ENCODE measurements at places on chromosomes 11 and 22.

DNA sequence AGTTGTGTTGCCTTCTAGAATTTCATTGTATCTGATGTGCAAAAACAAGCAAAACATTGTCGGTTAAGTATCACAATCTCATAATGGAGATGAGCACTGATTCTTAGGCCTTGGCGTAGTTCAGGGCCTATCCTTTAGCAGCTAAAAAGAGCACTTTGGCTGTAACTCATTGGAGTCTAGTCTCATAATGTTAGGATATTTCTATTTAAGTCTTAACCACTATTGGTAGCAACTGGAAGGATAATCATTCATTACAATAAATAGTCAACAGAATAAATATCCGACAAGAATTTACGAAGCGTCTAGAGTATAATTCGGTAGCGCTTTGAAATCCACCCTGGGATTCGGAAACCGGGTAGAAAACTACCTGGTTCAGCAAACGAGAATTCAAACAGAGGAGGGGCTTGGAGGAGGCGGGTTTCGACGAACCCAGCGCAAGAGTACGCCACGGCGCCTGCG lies 461 bp upstream of the EED start:
- DNase-seq, result no peak

DNA sequence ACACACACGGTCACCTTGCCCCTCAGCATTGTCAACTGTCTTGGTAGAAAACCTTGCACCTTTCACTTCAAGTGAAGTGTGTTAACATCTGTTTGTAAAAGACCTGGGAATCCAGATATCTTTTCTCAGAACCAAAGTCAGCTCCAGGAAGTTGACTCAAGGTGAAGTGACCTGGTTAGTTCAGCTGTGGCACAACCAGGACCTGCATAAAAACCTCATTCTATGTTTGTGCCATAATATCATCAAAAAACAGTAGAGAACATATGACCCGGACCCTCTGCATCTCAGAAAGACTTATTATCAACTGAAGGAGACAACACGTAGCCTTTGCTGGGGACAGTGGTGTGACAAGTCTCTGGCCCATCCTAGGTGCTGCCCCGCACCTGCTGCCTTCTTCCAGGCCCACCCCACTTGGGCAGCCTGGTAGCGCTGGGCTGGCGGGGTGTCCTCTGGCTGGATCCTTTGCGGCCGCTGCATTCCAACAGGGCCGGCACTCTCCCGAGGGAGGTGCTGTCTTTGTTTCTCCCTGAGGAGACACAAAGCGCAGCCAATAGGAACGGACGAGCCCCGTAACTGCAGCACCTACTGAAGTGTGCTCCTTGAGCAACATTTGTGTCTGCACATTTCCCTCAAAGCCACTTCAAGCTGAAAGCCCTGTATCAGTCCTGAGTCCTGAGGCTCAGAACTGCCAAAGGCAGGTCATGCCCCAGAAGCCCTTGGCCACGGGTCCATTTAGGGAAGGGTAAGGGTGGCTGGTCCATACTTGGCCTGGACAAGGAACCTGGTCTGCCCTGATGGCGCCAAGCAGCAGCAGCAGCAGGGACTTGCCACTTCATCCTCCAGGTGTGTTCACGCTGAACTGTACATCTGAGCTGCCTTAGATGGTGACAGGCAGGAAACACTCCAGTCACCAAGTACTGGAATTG lies 25.2 kb downstream of the LRRC74B start:
- DNase-seq, result no peak

- DNase-seq, result no peak
Observed at GRCh38 chr11:68946416-68947090, 34.2 kb downstream of the MRGPRD start.

DNA sequence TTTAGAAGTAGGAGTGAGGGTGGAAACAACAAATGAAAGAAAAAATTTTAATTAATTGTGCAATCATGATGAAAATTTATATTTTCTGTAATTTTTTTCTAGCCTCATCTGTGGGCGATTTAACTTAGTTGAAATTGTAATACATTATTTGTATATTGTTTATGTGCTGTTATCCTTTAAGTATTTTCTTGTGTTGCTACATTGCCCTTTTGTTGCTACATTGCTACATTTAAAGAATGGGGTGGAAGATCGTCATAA lies 106.2 kb upstream of the OR4B1 start:
- DNase-seq, result no peak

DNA sequence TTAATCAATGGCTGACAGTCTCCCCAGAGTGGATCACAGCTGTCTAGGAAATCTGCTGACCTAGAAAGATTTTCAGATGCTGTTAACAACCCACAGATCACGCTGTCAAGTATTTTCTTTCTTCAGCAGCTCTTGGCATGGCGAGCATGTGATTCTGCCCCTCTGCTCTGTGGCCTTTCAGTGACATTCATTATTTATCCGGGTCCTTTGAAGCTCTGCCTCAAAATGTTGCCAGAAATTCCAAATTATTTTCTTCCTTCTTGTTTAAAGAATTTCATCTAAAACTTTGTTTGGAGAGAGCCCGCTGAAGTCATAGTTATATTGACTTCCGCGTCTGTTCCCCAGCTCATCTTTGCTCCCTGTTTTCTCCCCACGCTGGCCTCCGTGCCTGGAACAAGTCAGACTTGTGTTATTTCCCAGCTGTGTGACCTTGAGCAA lies 134.1 kb downstream of the COMMD9 start:
- DNase-seq, result no peak

- DNase-seq, result no peak
Observed at GRCh38 chr22:45047260-45047659, 37.5 kb upstream of the PHF21B start.

DNA sequence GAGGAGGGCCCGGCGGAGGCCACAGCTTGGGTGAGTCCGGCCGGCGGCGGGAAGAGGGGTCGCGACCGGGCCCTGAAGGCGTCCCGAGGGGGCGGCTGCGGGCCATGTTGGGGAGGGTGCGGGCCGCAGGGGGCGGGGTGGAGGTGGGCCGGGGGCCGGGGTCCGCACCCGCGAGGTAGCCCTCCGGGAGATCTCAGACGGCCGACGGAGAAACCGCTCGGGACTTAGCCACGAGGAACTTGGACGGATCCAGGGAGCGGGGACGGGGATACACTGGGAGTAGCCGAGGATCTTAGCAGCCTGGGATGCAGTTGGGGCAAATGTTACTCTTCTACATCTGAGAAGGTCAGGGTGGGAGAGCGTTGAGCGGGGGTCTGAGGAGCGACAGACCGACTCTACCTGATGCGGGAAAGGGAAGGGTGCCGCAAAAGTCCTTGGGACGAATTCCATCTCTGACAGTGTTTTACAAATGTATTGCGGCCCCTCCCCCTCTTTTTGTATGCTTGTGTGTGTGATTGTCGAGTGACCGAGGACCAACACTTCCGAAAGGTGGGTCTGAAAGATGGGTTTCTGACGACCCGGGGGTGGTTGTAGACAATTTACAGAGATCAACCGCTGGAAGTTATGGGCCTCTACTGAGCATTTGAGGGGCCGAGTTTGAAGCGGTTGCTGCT lies 658 bp downstream of the STIP1 start:
- DNase-seq, result peak; percentile 44

DNA sequence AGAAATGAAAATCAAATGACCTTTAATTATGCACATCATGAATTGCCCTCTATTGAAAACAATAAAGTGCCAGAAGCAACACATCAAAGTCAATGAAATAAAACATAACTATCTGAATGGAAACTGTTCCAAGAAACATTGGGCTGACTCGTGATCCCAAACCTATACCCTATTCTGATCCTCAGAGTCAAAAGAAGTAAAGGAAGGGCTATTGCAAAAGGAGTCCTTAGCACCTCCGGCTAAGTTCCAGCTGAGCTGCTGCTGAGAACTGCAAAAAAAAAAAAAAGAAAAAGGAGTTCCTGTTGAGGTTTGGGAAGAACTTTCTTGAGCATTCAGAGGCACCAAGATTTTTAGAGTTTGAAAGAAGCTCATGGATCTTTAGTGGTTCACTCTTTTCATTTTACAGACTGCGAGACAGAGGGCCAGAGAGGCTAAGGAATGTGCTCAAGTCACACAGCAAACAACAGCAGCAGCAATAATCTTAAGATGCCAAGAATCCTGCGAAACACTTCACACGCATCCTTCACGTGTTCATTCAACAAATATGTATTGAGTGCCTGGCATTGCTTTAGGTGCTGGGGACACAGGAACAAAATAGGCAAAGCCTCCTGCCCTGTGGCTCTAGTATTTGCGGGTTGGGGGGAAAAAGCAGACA lies 841 bp upstream of the TMPRSS13 start:
- no peak for DNase-seq

- peak; percentile 85 for DNase-seq
Observed at GRCh38 chr11:113681282-113681681, 24.8 kb downstream of the TMPRSS5 start.

DNA sequence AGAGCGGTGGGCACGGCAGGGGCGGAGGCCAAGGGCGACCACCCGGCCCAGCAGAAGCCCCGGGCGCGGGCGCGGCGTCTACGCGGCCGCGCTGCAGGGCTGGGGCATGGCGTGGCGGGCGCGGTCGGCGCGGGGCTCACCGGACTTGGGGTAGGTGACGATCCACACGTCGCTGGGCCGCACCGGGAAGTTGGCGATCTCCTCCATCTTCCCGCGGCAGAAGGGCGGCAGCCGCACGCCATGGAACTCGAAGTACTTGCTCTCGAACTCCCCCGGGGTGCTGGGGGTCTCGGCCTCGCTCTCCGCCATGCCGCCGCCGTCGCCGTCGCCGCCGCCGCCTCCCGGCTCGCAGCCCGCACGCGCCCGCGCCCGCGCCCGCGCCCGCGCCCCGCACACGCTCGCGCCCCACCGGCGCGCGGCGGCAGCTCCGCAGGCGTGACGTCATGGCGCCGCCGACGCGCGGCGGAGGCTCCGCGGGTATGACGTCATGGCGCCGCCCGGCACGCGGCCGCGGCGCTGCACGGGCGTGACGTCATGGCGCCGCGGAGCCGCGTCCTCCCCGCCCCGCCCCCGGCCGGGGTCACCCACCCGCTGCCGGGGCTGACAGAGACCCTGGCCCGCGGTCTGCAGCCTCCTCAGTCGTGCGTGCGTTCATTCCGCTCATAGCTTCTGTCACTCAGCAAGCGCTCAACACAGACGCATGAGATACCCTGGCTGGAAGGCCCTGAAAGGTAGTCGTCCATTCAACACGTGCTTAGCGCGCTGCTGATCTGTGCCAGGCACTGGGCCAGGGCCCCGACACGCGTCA lies at the start of gene SULT4A1:
TSS of gene SULT4A1 (minus strand) at position 440 of the 808 bp plus-strand sequence. CDS start at position 309, 131 bp downstream.
- no peak for DNase-seq

DNA sequence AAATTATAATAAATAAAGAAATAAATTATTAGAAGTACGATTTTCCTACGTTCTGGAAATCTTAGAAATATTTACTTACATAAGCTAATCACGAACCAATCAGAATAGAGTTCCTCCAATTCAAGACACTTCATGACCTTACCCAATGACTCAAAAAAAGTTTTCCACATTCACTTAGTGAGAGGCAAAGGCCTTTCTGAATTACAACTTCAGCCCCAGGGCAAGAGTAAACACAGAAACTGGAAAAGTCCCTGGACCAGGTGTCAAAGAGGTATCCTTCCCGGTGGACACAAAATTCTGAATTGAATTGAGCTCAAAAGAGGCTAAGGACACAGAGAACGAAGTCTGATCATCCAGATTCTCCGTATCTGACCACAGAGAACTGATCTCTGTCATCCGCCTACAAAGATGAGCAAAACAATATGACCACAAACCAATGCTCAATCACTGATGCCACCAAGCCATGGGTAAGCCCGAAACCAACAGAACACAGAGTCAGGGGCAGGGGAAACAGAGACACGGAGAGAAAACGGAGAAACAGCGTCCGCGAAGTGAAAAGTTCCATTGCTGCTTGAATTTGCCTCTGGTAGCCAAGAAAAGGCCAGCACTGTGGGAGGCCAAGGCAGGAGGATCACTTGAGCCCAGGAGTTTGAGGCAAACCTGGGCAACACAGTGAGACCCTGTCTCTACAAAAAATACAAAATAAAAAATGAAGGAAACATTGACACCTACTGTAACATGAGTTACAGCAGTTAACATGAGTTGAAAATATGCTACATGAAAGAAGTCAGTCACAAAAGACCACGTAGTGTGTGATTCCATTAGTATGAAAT lies 6.8 kb downstream of the BID start:
- no peak for DNase-seq

DNA sequence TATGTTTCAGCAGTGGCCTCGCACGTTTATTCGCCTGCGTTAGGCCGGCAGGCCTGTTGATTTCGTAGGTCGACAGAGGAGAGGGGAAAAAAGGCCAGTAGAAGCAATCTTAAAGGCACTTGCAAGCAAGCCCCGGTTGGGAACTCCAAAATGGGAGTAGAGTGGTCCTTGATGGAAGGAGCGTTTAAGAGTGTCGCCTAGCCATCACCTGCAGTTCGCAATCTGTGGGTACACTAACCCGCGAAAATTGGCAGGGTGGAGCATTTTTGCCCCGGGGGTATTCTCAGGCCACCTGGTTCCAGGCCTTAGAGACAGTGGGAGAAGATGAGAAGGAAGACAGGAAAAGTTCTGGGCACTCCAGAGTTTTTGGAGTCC lies 1.1 kb downstream of the EWSR1 start:
- DNase-seq, result no peak

DNA sequence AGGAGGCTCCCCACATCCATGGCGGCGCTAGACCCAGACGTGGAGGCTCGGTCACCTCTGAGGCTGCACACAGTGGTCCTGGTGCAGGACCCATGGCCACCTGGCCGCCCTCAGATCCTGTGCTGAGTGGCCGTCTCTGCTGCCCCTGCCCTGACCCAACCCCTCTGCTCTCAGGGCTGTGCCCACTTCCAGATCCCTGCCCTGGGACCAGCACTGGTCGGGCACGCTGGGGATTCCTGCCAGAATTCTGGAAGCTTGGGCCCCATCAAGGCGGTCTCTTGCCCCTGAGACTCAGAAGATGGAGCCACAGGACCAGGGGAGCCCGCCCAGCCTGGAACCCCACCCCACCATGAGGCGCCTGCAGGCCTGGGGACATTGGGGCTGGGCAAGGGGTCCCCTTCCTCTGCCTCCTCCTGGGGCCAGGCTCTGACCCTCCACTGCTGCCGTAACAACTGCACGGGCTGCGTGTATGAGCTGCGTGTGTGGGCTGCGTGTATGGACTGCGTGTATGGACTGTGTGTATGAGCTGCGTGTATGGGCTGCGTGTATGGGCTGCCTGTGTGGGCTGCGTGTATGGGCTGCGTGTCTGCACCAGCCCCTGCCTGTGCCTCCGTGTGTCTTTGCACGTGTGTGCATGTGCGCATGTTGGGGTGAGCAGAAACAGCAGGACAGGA lies 48.7 kb downstream of the IGLL1 start:
- DNase-seq, result no peak

GRCh38 chr11:77112641-77113381 lies 10.2 kb downstream of the OMP start:
- DNase-seq, result no peak

- peak; percentile 85 for DNase-seq
Observed at GRCh38 chr11:8964324-8965320, at the start of gene TMEM9B. Gene TMEM9B (minus strand): TSS chr11:8964442. CDS start chr11:8964313, 129 bp downstream.

DNA sequence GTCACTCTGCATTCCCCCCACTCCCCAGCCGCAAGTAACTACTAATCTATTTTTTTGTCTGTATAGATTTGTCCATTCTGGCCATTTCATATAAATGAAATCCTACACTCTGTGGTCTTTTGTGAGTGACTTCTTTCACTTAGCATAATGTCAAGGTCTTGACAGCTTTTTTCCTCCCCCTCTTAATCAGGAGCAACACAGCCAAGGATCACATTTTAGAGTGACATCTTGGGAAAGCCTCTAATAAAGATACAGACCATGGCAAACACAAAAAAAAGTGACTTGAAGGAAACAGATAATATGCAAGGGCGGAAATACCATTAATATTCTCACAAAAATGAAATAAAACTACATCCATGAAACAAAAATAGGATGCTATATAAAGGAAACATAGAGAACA lies 43.9 kb downstream of the RAB30 start:
- no peak for DNase-seq

GRCh38 chr11:76770642-76771445 lies 12.3 kb upstream of the TSKU start:
- no peak for DNase-seq

GRCh38 chr11:95736809-95737208 lies 52.8 kb downstream of the FAM76B start:
- DNase-seq, result no peak
